ENCODE measurements at places on chromosomes 12 and 14.

GRCh38 chr14:28676479-28676878 is 90.1 kb upstream of the FOXG1 start:
- DNase-seq, result peak; percentile 5

DNA sequence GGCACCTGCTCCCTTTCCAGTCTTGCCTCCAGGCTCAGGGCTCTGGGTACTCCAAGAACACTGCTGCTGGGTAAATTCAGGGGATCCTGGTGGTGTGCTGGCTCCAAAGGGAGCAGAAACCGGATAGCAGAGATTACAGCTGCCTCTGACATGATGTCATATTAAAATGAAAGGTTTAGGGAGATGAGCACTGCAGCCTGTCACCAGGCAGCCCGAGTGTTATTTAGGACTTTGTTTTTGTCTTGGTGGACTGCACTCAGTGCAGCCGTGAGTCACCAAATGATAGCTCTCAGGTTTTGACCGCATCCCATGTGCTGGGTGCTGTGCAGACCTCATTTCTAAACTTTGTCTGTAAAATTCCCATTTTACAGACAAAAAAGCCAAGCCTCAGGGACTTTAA is 266.0 kb upstream of the CRY1 start:
- DNase-seq, result peak; percentile 75

DNA sequence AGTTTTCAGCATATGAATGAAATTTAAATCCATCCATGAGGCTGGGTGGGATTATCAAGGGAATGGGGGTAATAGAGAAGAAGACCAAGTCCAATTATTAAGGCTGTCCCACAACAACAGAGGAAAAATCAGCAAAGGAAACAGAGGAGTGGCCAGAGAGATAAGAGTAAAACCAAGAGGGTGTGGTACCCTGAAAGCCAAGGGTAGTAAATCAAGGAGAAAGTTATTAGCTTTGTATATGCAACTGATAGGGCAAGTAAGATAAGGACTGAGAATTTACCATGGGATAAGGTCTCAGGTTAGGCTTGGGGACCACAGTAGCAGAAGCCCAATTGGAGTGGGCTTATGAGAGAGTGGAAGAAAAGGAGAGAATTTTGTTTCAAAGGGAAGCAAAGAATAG is 134.5 kb downstream of the NUAK1 start:
- DNase-seq, result no peak

- DNase-seq, result peak; percentile 34
Observed at GRCh38 chr14:96177766-96178375, 26.8 kb upstream of the BDKRB2 start.

- DNase-seq, result no peak
Observed at GRCh38 chr12:72269491-72269890, 2.7 kb upstream of the TRHDE start.

- DNase-seq, result peak; percentile 50
Observed at GRCh38 chr12:24561882-24562770, 386.8 kb downstream of the BCAT1 start.

DNA sequence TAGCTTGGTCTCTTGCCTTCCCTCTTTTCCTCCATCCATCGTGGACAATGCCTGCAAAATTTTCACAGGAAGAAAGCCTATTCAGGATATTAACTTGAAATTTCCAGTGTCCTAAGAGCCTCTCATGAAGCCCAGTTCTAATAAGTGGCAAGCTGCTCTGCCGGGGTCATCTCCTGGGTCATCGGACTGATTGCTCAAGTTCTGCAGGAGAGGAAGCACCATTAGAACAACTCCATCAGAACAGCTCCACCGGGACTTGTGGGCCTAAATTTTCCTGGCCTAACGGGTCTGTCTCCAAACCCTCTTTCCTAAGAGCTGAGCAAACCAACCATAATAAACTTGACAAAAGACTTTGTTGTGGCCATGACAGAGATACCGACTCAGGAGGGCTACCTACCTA is 13.9 kb downstream of the ERG28 start:
- no peak for DNase-seq

DNA sequence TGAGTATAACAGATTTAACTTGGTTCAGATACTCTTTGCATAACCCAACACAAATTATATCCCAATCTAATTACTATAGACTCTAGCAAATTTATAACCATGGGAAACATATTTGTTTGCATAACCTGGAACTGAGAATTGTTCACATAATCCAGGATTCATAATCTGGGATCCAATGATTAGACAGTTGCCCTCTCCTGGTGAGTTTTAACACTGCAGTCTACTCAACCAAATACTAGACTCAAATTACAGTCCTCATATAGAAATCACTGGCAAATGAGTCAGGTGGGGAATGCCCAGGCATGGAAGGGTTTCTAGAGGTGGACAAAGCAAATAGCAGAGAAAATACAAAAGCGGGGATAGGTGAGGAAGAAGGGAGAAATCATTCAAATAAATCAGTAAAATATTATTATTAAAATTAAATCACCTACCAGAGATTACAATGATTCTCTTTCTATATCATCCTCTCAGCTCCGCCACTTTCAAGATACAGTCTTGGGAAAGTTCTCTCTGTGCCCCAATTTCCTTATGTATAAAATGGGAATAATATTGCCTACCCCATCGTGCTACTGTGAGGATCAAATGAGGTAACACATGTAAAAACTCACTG is 9.4 kb downstream of the GCH1 start:
- DNase-seq, result peak; percentile 77

DNA sequence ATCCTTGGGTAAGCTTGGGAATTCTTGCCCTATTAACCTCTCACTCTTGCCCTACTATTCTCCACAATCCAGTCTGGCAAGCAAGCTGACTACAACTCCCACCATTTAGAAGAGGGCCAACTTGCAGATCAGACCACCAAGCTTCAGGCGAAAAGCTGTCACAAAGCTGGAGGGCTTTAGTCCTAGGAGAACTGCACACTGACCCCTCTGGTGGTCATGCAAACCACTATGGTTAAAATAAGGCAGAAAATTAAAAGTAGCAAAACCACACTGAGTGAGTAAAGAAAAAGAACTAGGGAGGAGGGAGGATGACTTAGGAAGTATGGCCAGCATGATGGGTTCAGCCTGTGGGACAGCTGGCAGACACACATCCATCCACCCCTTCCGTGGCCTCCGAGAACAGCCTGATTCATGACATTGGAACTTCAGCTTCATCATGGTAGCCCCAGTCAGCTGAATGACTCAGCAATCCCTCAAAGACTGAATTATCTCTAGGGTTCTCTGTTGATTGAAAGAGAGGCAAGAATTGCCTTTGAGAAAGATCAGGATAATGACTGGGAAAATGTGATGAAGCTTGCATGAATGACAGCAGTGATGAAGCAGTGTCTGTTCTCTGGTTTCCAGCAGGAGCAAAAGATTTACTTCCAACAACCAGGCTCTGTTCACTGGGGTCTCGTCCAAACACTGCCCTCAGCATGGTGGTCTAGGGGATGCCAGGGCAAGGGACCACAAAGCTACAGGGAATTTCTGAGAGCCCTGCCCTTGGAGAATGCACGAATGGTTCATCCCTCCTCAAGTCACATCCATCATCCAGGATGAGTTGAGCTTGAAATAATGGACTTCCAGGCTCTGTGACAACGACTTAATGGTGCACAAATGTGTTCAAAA is 24.4 kb downstream of the PITPNM2 start:
- peak; percentile 97 for DNase-seq

DNA sequence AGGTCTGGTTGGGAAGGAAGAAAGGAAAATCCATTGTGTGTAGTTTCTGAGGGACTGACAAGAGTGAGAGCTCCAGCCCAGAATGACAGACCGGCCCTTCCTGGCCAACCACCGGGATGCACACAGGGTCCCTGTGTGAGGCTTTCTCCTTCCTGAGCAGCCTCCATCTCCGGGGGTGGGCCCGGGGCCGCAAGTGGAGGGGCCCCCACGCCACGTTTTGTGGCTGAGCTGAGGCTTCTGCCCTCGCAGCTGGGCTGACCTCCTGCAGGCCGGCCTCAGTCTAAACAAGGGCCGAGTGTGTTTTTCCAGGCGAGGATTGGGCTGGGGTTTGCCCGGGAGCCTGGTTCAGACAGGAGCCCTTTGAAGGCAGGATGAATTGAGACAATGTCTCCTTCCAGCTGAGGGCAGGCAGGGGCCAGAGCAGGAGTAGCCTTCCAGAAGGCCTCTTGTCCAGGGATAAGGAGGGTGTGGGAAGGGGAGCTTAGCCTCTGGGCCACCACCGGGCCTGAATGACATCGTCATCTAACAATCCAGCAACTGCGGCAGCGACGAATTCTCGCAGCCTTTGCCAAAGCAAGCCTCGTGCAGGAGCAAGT is 96.5 kb upstream of the NCOR2 start:
- no peak for DNase-seq

- DNase-seq, result peak; percentile 71
Observed at GRCh38 chr14:20614038-20614840, 23.1 kb upstream of the RNASE12 start.

- no peak for DNase-seq
Observed at GRCh38 chr14:24692382-24693352, 58.7 kb upstream of the GZMB start.

GRCh38 chr14:97432586-97432985 is 635.4 kb downstream of the VRK1 start:
- DNase-seq, result no peak

- peak; percentile 27 for DNase-seq
Observed at GRCh38 chr12:57738661-57739237, at the start of gene AGAP2. TSS of gene AGAP2 (minus strand) at chr12:57738742. CDS start at chr12:57738246, 496 bp downstream.

GRCh38 chr14:99125113-99125512 is 146.9 kb downstream of the BCL11B start:
- DNase-seq, result no peak

- DNase-seq, result no peak
Observed at GRCh38 chr14:95375539-95376109, 55.9 kb upstream of the CLMN start.

- DNase-seq, result peak; percentile 69
Observed at GRCh38 chr12:80756875-80757274, 40.2 kb downstream of the MYF5 start.

GRCh38 chr12:14905269-14906004 is 19.8 kb upstream of the MGP start:
- DNase-seq, result no peak

- DNase-seq, result peak; percentile 3
Observed at GRCh38 chr12:63149909-63150712, 890 bp downstream of the AVPR1A start.

- peak; percentile 4 for DNase-seq
Observed at GRCh38 chr14:69922198-69922597, 43.0 kb downstream of the SMOC1 start.

- DNase-seq, result peak; percentile 28
Observed at GRCh38 chr12:132550014-132550802, 60.2 kb downstream of the LRCOL1 start.

DNA sequence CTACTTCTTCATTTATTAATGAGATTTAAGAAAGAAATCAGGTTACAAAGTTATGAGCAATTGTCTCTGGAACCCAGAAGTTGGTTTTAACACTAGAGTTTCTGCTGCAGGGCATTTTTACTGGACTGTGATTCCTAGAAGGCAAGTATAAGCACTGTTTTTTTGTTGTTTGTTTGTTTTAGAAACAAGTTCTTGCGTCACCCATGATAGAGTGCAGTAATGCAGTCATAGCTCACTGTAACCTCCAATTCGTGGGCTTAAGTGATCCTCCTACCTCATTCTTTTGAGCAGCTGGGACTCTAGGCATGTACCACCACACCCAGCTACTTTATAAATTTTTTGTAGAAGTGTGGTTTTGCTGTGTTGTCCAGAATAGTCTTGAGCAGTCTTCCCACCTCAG is 25.6 kb downstream of the RAP1B start:
- peak; percentile 82 for DNase-seq

- no peak for DNase-seq
Observed at GRCh38 chr14:22767323-22767589, 768 bp downstream of the OXA1L start.

DNA sequence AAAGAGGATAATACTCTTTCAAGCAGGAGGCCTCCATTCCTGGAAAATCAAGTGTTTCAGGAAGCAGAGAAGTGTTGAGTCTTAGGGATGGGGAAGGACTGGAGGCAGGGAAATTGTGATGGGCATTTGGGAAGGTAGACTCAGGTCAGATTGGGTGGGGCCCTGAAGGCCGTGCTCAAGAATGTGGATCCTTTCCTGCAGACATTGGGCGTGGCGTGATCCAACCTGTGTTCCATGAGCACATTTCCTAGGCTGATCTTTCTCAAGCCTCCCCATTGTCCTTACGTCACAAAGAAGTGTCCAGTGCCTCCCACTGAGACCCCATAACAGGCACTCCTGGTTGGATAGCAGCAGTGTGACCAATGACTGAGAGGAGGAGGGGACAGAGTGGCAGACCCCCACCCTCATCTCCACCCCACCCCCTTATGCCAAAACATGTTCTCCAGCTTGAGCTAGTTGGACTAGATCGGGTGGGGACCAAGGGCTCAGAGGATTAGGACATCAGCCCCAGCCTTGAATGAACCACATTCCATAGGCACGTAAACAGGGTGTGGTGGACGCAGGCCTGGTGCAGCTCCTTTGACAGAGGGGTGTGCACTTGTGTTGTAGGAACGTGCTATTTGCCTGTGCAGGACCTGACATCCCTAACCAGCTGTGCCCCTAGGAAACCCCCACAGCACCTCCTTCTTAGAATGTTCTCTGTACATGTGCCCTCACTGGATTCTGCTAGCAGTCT is 76.8 kb downstream of the TTC9 start:
- DNase-seq, result no peak

GRCh38 chr12:104501660-104502059 is 44.9 kb downstream of the CHST11 start:
- peak; percentile 8 for DNase-seq

- peak; percentile 61 for DNase-seq
Observed at GRCh38 chr14:67510121-67510520, 21.6 kb upstream of the TMEM229B start.

GRCh38 chr14:54108481-54109471 is 152.2 kb upstream of the BMP4 start:
- peak; percentile 60 for DNase-seq

DNA sequence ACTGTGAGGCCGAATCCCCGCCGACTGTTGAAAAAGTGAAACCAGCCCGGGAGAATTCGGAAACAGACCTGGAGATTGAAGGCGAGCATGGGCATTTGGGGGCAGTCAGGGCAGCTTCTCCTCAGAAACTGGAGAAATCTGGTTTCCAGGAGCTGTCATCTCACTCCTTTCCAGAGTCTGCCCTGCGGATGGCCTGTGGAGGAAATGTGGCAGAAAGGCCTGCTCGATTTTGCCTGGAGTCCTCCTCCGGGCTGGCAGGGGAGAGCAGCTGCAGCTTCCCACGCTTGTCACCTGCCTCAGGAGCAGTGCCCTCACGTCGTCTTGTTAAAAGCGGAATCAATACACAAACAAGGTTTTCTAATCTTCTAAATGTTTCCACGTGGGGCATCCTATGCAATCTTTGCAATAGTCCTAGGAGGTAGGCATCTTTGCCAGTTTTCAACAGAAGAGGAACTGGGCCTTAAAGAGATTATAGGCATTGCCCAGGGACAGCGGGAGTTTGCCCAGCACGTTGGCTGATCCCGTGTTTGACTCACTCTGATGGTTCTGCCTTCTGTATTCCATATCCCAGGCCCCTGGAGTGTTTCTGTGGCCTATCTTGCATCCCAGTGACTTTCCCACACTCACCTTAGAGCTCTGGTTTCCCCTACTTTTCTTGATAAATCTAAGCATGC is 2.3 kb downstream of the LRRC74A start:
- no peak for DNase-seq

GRCh38 chr14:99560922-99561683 is 42.9 kb downstream of the CCDC85C start:
- no peak for DNase-seq

GRCh38 chr12:25769082-25769945 is 189.2 kb upstream of the RASSF8 start:
- DNase-seq, result peak; percentile 93

- no peak for DNase-seq
Observed at GRCh38 chr14:104697317-104697703, 7.9 kb downstream of the INF2 start.

All from GM23248 (cell line).